ENCODE measurements at places on chromosomes 7 and 10. TPM values are rescaled to one million over a fixed set of nuclear protein-coding genes. Genes with fewer than 3 reads are reported as not detected.

Gene C7orf33
- not detected for total RNA-seq

Gene CYP2C19
- not detected for total RNA-seq

Gene GCK
- total RNA-seq = 1.8 TPM

Gene PRKAR1B
- 16.7 TPM for total RNA-seq

Gene SFTPA1
- 0.24 TPM for total RNA-seq

Gene AGBL3
- total RNA-seq = 2.2 TPM

DNA sequence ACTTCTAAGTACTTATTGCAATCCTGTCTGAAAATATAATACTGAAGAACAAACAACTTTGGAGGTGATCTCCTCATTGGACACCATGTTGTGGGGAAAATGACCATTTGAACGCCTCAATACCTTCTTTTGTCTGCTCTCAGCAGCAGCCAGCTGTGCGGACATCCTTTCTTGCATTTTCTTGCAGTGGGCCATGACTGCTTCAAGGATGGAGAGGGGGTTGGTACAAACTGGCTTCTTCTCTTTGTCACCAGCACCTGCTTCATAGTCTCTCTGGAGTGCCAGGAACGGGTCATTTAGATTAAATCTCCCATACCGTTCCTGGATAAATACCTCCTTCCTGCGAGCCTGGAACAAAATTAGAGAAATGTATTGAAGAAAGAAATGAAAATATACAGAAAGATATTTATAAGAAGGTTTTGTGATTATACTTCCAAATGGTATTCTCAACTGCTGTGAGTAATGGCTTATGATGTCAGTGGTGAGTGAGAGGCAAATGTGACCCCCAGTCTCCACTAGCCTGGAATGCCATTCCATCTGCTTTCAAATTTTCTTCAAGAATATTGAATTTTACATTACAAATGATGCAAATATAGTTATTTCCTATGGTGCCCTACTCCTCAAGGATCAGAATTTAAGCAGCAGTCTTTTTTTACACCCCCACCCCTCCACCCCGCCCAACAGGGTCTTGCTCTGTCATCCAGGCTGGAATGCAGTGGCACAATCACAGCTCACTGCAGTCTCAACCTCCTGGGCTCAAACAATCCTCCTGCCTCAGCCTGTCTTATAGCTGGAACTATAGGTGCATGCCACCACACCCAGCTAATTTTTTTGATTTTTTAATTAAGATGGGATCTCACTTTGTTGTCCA, 62.4 kb downstream of the CTTNBP2 start:
- no peak for DNase-seq

GRCh38 chr10:48896756-48897440, 42.7 kb downstream of the LRRC18 start:
- DNase-seq = no peak

DNA sequence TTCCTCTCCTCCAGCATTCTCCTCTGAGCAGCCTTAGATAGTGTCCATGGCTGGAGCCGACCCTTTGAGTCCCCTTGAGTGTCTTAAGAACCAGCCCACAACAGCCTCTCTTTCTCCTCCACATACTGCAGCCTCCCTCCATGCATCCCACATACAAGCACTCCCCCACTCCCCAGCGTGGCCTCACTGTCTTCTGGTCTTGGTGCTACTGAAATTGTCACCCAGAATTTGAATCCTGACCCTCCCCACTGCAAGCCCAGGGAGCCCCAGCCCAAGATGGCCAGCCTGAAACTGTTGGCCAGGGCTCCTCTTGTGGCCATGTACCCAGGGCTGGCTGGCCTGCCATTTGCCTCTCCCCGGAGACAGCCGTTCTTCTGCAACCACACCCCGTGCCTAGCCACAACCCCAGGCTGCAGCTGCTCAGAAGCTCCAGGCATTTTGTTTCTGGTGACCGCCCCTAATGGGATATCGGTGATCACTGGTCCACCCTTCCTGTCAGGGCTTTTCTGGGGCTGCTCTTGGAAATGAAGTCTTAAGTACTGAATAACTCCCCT, 18.8 kb upstream of the SH2D4B start:
- DNase-seq = peak; percentile 57

- DNase-seq = no peak
These were observed 13.0 kb upstream of the STK31 start for GRCh38 chr7:23696916-23697441.

DNA sequence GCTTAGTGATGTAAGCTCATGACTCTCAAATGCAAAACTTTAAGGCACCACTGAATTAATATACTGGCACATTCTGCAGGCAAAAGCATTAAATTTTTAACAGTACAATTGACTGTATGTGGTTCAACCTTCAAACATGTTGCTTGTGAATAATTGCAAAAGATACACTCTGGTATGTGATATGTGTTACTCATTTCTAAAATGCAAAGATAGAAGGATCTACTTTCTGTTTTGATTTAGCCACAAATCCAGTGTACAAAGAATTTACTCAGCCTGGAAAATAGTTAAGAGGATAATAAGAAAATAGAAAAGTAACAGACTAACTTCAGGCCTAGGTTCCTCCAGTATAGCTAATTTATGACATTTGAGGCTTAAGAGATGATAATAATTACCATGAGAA, 66.6 kb upstream of the NOBOX start:
- DNase-seq = no peak

DNA sequence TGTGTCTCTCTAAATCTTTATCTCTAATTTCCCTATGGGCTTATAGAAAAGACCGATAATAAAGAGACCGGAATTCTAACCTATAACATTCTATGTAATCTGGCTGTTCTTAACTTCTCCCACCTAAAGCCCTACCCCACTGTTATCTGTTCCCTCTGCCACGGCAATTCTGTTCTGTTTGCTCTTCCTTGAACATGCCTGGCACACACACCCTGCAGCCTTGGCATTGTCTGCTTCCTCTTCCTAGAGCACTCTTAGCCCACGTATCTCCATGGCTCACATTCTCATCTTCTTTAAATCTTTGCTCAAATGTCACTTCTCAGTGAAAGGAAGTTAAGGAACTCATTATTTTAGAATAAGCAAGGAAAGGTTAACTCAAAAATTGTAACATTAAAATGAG, 309.2 kb downstream of the GPR158 start:
- DNase-seq = no peak

- DNase-seq = no peak
These were observed 3.9 kb upstream of the MACC1 start for GRCh38 chr7:20220921-20221547.

DNA sequence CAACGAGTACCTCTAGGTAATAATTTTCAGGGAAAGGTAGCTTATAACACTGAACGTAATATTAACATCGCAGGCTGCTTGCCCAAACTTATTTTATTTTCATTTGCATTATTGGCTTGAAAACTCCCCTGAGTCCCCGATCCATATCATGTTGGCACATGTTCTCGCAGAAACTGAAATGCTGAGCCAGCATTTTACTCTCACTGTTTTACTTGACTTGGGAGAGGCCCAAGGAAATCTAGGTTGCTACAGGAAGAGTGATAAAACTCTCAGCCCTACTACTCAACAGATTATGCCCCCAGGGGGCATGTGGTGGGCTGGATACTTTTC, 183.5 kb upstream of the HABP2 start:
- DNase-seq = no peak

GRCh38 chr7:26700386-26700785, 164.0 kb downstream of the SKAP2 start:
- DNase-seq = no peak

GRCh38 chr7:122535086-122535485, 163.8 kb downstream of the RNF133 start:
- no peak for DNase-seq

DNA sequence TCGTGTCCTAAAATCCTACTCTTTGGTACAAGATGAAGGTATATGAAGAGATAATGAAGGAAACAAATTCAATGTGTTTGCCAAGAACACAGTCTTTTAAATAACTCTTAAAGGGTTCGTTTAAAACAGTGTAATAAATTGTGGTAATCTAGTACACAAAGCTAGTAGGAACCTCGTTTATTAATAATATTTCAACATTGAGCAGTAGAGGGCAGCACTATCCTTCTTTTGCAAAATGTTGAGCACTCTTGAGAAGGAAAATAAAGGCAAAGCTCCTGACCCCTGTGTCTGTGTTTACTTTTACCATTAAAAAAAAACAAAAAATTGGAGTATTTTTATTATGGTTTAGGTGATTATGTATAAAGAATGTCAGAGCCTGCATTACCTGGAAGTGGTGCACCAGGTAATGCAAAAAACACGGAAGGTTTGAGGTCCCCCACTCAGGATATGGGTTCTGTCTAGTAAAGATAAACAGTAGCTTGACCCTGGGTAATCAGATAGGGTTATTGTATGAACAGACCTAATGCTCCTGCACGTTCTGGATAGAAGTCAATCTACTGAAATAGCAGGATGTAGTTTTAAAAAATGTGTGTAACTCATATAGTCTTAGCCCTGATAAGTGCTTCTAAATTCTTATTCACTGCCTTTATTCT, 5.7 kb upstream of the GOT1 start:
- DNase-seq = no peak

GRCh38 chr10:93542358-93542791, 24.1 kb upstream of the FFAR4 start:
- DNase-seq = no peak

DNA sequence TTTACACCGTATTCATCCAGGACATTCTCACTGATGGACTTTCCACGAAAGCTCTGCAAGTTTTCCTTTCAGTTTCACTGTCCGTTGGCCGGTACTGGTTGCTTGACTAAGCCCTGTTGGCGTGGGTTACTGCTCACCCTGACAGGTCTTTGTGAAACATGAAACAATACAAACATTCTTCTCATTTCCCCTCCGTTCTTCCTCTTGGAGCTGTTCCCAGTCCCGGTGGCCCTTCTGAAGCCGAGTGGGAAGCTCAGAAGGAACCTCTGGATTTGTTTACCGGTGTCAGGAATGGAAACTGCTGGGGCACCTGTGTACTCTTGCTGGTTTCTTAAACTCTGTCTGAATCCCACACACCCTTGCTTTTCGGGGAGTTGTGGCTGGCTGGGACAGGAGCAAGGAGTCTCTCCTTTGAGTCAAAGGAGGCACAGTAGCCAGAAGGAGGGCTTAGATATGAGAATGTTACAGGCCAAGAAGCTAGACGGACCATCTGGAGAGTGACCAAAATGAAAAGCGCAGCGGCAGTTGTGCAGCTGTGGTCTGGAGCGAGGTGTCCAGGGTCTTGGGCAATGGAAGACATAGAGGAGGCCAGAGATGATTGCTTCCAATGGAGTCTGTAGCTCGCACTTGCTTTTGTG, 45.7 kb downstream of the LYZL2 start:
- DNase-seq = peak; percentile 66

GRCh38 chr7:135328053-135328452, 94.4 kb downstream of the STRA8 start:
- no peak for DNase-seq

DNA sequence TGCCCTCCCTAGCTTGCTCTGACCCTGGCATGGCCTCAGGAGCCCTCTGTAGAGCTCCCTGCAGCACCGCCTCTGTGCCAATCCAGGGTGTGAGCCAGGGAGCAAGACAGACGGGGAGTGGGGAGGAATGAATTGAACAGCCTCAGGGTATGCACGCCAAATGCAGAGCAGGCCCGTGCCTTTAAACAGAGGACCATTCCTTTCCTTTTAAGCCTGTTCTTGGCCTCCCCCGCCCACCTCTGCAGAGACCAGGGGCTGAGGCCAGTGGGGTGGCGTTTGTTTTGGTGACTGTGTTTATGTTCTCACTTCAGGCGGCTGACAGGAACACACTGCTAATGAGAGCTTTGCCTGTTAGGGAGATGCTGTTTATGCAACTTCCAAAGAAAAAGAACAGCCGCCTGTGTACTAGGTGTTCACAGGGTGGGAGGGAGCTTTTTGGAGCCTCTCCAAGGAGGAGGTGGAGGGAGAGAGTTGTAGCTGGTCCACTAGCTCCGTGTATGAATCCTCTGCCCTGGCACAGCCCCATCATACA, 528.1 kb upstream of the DPP6 start:
- DNase-seq = peak; percentile 79

- no peak for DNase-seq
These were observed 49.4 kb upstream of the PLXNA4 start for GRCh38 chr7:132625651-132626050.

DNA sequence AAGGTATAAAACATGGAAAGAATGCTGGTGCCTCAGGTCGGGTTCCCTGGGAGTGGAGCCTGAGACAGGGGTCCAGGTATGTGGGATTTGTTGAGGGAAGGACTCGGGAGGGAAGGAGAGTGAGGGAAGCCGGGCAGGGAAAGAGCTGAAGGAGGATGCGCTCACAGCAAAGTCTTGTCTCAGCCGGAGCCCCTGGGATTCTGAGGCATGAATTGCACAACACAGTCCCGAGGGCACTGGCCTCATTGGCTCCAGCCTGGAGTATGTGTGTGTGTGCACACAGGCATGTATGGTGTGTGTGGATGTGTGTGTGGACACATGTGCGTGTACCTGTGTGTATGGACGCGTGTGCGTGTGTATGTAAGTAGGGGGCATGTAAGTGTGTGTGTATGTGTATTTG, 87.4 kb downstream of the WDFY4 start:
- no peak for DNase-seq

All from Right ventricle myocardium inferior (tissue), 1 donor.